ENCODE measurements at places on chromosomes 7 and 10. TPM values are rescaled to one million over a fixed set of nuclear protein-coding genes. Genes with fewer than 3 reads are reported as not detected.

GIMAP1 gene
- not detected for total RNA-seq

IQUB gene
- 1.0 TPM for total RNA-seq

FOXI2 gene
- total RNA-seq: not detected

SPDYE6 gene
- total RNA-seq: not detected

GIMAP4 gene
- 1.8 TPM for total RNA-seq

Measured in hepatocyte (in vitro differentiated cells).